ENCODE measurements at places on chromosomes 3 and 15.

- H3K36me3 ChIP-seq: no peaks in the 10 kb centered on the region
- DNase-seq: no peak
- H3K4me3 ChIP-seq: peak overlapping the region; percentile 92
- H3K27ac ChIP-seq: peak overlapping the region; percentile 50
- H3K4me1 ChIP-seq: peaks cover 10% of the 10 kb centered on the region
- no peaks in the 10 kb centered on the region for H3K27me3 ChIP-seq
Observed at GRCh38 chr3:53162672-53163443, 1.8 kb downstream of the PRKCD start.

GRCh38 chr3:54222316-54222715 lies 100.0 kb downstream of the CACNA2D3 start:
- H3K27me3 ChIP-seq: no peaks in the 10 kb centered on the region
- DNase-seq: no peak
- H3K36me3 ChIP-seq: no peaks in the 10 kb centered on the region
- H3K4me3 ChIP-seq: no peak overlapping the region

DNA sequence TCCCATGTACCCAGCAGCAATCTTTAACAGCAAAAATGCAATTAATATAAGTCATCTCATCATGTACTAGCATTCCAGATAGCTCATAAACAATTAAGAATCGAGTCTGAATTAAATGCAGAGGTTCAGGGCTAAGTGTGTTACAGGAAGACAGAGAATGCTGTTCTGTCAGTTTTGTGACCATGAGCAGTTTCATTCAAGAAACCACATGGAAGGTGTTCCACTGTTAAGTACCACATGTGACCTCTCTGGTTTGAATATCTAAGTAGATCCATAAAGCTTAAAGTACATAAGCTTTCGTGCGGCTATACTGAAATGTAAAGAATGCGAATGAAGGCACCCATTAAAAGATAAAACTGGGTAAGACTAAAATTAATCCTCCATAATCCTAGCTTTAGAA lies 272.3 kb downstream of the IL5RA start:
- no peak overlapping the region for H3K27ac ChIP-seq
- no peak for DNase-seq
- no peaks in the 10 kb centered on the region for H3K36me3 ChIP-seq
- no peak overlapping the region for H3K4me3 ChIP-seq
- H3K27me3 ChIP-seq: no peaks in the 10 kb centered on the region

GRCh38 chr15:78037328-78037727 lies 40.2 kb downstream of the TBC1D2B start:
- no peaks in the 10 kb centered on the region for H3K4me1 ChIP-seq
- H3K27ac ChIP-seq: no peak overlapping the region
- no peak for DNase-seq
- no peaks in the 10 kb centered on the region for H3K27me3 ChIP-seq
- no peaks in the 10 kb centered on the region for H3K36me3 ChIP-seq

DNA sequence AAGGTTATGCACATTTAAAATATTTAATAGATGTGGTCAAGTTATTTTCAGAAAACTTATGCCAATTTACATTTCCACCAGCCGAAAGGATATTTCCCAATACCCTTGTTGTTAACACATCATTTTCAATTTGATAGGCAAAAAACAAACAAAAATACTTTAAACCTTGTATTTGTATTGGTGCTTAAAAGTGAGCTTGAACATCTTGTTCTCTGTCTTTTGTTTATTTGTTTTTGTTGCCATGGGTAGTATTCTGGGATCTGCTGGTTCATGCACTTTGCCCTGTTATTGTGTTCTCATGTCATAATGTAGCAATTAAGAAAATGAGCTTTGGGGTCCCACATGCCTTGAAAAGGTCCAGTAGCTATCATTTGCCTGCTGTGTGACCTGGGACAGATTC lies 191.4 kb downstream of the LRTM1 start:
- H3K4me1 ChIP-seq: no peaks in the 10 kb centered on the region
- H3K36me3 ChIP-seq: no peaks in the 10 kb centered on the region
- no peak overlapping the region for H3K27ac ChIP-seq
- H3K27me3 ChIP-seq: no peaks in the 10 kb centered on the region
- DNase-seq: no peak
- no peak overlapping the region for H3K4me3 ChIP-seq

DNA sequence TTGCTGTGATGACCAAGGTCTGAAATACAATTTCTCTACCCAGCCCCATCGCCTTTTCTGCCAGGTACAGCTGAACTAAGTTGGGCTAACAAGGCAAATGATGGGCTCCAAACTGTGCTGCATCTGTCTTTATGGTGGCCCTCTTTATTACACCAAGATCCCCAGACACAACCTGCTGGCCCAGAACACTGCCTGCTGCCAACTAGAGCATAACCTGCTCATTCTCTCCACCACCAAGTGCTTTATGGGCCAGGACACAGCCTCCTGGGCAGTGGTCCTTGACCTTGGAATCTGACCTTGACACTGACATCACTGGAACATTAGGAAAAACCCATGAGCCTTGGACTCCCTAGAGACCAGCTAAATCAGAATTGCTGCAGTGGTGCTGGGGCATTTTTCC lies 3.3 kb downstream of the LINS1 start:
- no peaks in the 10 kb centered on the region for H3K4me1 ChIP-seq
- H3K36me3 ChIP-seq: no peaks in the 10 kb centered on the region
- no peak overlapping the region for H3K4me3 ChIP-seq
- H3K27ac ChIP-seq: no peak overlapping the region
- no peak for DNase-seq

- H3K27ac ChIP-seq: no peak overlapping the region
- H3K36me3 ChIP-seq: no peaks in the 10 kb centered on the region
- DNase-seq: no peak
- H3K4me3 ChIP-seq: no peak overlapping the region
- H3K4me1 ChIP-seq: no peaks in the 10 kb centered on the region
Observed at GRCh38 chr15:31814082-31814481, 216.2 kb upstream of the CHRNA7 start.

DNA sequence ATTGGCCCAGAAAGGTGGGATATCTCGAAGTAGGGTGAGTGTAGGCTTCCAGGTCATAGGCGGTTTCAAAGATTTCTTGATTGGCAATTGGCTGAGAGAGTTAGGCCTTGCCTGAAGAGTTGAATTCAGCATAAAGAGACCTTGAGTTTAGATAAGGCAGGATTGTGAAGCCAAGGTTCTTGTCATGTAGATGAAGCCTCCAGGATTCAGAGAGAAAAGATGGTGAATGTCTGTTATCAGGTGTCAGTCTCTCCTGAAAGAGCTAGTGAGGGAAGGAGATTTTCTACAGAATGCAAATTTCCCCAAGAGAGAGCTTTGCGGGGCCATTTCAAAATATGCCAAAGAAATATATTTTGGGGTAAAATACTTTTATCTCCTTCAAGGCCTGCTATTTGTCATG lies 217.0 kb upstream of the TLE3 start:
- H3K4me3 ChIP-seq: no peak overlapping the region
- no peaks in the 10 kb centered on the region for H3K36me3 ChIP-seq
- no peaks in the 10 kb centered on the region for H3K4me1 ChIP-seq
- DNase-seq: no peak
- no peak overlapping the region for H3K27ac ChIP-seq

GRCh38 chr3:170907637-170908234 lies 701 bp downstream of the EIF5A2 start:
- no peaks in the 10 kb centered on the region for H3K4me1 ChIP-seq
- no peak for DNase-seq

DNA sequence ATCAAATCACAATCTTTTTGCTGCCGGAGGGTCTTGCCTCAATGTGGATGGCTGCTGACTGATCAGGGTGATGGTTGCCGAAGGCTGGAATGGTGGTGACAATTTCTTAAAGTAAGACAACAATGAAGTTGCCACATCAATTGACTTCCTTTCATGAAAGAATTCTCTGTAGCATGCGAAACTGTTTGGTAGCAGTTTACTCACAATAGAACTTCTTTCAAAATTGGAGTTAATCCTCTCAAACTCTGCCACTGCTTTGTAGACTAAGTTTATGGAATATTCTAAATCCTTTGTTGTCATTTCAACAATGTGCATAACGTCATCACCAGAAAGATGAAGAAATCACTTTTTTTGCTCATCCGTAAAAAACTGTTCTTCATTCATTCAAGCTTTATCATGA lies 65.8 kb downstream of the B3GNT5 start:
- no peaks in the 10 kb centered on the region for H3K27me3 ChIP-seq
- H3K36me3 ChIP-seq: no peaks in the 10 kb centered on the region
- H3K4me1 ChIP-seq: no peaks in the 10 kb centered on the region

- H3K4me1 ChIP-seq: peaks cover 6% of the 10 kb centered on the region
- no peaks in the 10 kb centered on the region for H3K36me3 ChIP-seq
Observed at GRCh38 chr3:169769287-169770181, at the start of gene ACTRT3. TSS of gene ACTRT3 (minus strand) at chr3:169769561. CDS start at chr3:169769520, 41 bp downstream.
